ENCODE measurements at places on chromosomes 7 and 10.

- no peak for DNase-seq
Measured at GRCh38 chr7:139583826-139584553, 60.5 kb downstream of the CLEC2L start.

DNA sequence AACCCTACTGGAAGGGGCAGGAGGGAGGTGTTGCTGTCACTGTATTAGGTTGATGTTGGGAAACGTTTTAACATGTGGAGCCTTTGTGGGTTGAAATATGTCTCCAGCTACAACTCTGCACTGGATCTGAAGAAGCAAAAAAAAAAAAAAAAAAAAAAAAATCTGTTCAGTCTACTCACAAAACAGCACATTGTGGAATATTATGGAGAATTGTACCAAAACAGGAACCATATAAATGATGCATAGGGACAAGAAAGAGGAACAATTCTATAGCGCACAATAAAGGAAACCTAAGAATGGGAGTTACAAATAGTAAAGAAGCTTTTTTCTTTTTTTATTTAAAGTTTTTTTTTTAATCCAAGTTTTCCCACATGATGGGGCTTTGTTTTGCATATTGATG lies 63.8 kb downstream of the CCSER2 start:
- no peak for DNase-seq

DNA sequence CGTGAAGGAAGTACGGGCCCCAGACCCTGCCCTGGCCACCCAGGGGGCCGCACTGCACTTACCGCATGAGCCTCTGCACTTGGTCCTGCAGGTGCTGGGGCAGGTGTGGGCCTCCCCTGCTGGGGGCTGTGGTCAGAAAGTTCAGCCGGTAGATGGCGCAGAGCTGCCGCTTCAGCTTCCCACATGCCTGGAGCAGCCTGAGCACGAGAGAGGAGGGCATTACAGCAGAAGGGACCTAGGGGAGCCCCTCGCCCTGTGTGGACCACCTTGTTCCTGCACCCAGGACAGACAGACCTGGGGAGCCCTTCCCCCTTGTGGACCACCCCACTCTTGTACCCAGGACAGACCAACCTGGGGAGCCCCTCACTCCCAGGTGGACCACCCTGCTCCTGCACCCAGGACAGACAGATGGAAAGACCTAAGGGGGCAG lies 8.7 kb upstream of the PYROXD2 start:
- DNase-seq, result no peak

GRCh38 chr10:95241533-95241932 lies 47.5 kb downstream of the ACSM6 start:
- no peak for DNase-seq

DNA sequence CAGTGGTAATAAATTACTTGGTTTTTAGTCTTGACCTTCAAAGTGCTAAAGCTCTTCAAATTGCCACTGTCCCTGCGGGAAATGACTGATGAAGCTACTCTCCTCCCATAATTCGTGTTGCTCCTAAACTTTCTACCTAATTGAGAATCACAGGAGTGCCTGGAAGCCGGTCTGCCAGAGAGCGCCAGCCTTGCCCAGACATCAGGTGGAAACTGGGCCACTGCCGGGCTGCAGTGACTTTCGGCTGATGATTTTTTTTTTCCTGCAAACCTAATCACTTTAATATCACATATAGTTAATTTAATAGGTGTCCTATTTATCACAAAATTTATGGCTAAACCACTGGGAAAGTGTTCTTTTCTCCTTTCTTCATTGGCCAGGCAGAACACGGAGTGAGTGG lies 59.6 kb upstream of the UBE3C start:
- no peak for DNase-seq

DNA sequence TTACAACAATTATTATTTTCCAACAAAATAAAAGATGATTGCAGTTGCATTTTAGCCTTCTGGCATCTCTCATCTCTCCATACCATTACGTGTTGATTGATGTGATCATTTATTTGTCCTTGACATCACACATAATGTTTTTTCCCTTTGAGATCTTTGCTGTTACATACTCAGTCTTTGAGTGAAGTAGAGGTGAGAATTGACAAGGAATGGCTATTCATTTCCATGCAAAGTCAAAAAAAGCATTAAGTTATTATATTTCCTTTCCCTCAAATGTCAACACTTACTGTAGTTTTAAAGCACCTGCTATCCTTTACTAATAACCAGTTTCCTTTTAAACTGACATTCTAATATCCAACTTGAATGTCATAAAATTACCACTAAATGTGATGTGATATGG lies 33.6 kb downstream of the DYNC1I1 start:
- no peak for DNase-seq

GRCh38 chr7:156919132-156919713 lies 26.2 kb upstream of the LMBR1 start:
- DNase-seq, result no peak

- no peak for DNase-seq
Measured at GRCh38 chr7:27048438-27048837, 47.4 kb downstream of the HOXA1 start.

- DNase-seq, result no peak
Measured at GRCh38 chr10:7855205-7855604, 36.9 kb downstream of the TAF3 start.

GRCh38 chr7:40717242-40717641 lies 582.4 kb downstream of the SUGCT start:
- DNase-seq, result peak; percentile 53

DNA sequence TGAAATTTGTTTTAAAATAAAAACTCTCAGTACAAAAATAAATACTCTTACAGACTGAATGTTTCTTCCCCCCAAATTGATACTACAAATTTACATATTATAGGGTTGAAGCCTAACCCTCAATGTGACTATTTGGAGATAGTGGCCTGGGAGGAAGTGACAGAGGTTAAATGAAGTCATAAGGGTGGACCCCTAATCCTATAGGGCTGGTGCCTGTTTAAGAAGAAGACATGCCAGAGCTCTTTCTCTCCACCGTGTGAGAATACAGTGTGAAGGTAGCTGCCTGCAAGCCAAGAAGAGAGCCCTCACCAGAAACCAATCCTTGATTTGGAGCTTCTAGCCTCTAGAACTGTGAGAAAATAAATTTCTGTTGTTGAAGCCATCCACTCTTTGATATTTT lies 67.6 kb downstream of the MCU start:
- no peak for DNase-seq

GRCh38 chr7:96397936-96398598 lies 76.2 kb upstream of the SLC25A13 start:
- no peak for DNase-seq

DNA sequence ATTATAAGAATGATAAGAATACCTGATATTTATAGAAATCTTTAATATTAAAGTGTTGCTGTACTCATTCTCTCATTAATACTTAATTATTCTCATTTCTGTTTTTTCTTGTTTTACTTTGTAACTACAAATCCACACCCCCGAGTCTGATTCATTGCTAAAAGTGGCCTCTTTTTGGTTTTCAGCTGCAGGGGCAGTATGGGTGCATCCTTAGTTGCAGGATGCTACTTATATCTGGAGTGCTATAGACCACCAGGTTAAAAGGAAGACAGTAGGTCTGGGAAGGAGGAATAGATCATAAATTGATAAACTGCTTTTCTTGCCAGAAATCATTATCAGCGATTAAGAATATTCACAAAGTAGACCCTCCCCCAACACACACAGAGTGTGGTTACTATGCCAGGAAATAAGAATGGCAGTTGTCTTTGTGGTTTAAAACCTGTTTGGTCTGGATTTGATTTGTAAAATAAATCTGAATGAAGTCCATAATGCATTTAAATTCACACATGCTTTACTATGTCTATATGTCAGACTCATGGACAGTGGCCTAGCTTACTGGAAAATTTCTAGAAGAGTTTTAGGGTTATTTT lies 96.5 kb downstream of the NRF1 start:
- no peak for DNase-seq

GRCh38 chr7:142808461-142808801 lies 37.7 kb downstream of the PRSS2 start:
- DNase-seq, result no peak

- no peak for DNase-seq
Measured at GRCh38 chr10:49606981-49607535, 3.1 kb upstream of the SLC18A3 start.

GRCh38 chr7:128726737-128727072 lies 12.5 kb upstream of the CALU start:
- DNase-seq, result no peak

All from NCI-H2081 (cell line).